ELF-1 (cell line): ENCODE measurements at places on chromosomes 5 and 9.
A peak's percentile ranks its signal among the peaks of the same experiment; 100 is the strongest.

- no peak for DNase-seq
Observed at GRCh38 chr5:116992681-116993080, 418.1 kb upstream of the SEMA6A start.

DNA sequence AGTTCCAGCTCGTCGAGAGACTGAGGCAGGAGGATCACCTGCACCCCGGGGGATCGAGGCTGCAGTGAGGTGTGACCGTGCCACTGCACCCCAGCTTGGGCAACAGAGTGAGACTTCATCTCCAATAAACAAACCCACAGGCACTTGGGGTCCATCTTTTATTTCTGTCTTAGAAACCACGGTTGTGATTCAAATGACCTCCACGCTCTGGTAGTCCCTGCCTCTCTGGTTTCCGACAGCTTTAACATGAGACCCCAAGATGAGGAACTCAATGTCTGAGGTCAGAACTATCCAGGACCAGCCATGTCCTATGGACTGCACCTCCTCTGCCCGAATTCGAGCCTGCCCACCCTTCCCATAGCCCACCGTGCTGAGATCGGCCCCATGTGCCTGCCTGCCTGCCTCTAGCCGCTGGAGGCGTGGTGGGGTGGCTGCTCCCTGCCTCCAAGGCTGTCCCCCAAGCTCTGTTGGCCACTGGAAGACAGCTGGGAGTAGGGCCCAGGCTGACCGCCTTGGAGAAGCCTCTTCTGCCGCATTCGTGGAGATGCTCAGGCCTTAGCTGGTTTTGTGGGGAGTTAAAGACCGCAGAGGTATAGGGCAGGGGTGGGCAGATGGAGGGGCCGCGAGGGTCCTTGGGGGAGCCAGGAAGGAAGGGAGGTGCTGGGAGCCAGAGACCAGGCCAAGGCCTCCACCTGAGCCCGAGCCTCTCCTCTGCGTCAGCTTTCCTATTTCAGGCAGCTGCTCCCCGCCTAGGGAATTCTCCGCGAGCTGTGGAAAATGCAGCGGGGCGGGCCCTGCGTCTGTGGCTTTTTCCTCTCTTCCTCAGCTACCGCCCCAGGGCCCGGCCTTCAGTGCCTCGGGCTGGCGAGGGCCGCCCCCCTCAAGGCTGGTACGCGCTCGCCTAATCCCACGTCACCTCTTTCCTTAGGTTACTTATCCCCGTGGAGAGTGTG lies 6.9 kb upstream of the WDR5 start:
- peak; percentile 40 for DNase-seq

DNA sequence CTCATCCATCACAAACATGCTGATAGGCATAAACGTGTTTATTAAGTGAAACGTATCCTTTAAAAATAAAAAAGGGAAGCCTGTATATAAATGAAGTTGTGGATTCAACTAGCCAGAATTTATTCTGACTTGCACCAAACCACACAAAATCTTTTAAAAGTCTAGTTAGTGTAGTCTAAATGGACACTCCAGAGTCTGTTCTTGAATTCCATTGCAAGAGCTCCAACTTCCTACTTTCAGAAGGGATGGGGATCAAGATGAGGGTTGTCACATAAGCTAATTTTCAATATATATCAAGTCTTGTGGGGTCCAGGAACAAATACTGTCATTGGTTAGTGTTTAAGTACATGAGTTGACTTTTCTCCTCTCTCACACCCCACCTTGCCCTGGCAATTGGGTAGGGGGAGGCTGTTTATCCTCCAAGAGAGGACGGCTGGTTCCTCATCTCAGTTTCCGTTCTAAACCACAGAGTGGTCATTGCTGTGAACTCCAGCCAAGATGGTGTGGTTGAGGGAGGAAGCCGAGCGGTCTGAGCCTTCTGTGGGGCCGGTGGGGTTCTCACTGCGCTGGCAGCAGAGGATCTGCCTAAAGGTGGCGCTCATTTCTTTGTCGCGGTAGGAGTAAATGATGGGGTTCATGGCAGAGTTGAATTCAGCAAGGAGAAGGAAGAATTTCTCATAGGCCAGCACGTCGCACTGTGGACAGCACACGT lies 163.2 kb downstream of the LPAR1 start:
- DNase-seq: peak; percentile 27

GRCh38 chr5:100444961-100445360 lies 90.2 kb upstream of the FAM174A start:
- DNase-seq: no peak

DNA sequence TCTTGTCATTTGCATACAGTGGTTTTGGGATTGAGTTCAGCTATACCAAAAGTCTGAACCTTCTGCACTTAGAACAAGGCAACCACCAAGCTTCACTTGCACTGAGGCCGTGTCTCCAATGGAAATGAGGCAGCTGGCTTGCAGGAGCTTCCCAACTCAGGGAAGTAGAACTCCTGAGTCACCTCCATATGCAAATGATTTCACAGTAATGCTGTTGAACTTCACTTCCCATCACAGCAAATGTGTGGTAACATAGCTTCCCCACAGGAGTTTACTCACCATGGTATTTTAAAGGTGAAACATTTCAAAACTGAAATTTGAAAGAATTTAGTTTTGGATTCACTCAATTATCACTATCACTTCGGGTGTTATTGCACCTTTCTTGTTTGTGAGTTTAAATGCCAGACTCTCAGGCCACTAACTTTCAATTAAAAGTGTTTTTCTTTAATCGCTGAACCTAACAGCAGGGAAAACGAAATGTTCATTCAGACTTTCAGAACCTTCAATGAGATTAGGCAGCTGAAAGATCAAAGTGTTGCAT lies 9.0 kb downstream of the CD274 start:
- no peak for DNase-seq

DNA sequence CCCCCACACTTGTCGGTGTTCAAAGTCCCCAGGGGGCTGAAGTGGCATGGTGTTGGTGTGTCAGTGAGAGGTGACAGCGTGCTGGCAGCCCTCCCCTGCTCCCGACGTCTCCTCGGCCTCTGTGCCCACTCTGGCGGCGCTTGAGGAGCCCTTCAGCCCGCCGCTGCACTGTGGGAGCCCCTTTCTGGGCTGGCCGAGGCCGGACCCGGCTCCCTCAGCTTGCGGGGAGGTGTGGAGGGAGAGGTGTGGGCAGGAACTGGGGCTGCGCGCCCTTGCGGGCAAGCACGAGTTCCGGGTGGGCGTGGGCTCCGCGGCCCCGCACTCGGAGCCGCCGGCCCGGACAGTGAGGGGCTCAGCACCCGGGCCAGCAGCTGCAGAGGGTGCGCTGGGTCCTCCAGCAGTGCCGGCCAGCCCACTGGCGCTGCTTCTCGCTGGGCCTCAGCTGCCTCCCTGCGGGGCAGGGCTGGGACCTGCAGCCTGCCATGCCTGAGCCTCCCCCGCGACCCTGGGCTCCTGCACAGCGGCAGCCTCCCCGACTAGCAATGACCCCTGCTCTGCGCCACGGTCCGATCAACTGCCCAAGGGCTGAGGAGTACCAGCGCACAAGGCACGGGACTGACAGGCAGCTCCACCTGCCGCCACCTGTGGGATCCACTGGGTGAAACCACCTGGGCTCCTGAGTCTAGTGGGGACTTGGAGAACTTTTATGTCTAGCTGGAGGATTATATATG lies 224.1 kb upstream of the RIOK2 start:
- DNase-seq: no peak

DNA sequence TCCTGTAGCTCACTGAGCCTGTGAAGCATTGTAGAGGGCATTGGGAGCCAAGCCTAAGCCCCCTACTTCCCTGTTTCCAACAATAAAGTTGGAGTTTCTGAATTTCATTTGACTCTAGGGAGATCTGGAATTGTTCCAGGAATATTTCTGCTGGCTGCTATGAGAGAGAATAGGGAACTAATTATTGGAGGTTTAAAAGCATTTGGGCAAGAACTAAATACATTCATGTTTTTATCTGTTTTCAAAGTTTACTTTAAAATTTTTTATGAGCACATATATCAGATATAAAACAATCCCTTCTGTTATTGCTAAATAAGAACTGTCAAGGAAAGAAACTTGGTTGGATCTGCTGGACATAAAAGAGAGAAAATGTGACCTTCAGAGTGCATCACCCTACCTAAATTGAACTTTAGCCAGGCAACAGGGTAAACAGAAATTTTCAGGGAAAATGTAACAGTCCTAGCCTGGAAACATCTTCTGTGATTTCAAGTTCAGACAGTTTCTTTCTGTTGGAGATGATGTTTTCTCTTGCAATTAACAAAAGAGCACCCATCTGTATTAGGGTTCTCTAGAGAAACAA lies 19.3 kb upstream of the LECT2 start:
- DNase-seq: no peak

DNA sequence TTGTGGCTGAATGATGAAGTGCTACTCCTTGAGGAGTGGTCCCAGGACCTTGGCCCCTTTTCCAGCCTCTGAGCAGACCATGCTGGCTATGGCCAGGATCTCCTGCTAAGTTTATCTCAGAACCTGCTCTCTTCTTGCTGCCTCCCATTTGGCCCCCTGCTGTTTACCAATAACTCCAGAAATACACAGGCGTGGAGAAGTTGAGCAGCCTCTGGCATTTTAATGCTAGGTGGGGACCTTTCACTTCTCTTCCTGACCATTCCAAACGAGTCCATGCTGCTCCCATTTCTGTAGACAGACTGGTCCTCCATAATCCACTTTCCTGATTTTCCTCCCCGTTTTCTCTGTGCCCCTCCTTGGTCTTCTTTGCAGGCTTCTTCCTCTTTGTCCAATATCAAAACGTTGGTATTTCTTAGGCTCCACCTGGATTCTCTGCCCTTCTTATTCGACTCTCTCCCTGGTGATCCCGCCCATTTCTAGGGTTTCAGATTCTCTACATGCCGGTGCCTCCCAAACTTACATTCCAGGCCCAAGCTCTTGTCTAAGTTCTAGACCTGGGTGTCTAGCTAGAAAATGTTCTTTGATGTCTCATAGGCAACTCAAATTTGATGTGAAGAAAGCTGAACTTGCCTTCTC lies 33.4 kb upstream of the TNFAIP8 start:
- no peak for DNase-seq

DNA sequence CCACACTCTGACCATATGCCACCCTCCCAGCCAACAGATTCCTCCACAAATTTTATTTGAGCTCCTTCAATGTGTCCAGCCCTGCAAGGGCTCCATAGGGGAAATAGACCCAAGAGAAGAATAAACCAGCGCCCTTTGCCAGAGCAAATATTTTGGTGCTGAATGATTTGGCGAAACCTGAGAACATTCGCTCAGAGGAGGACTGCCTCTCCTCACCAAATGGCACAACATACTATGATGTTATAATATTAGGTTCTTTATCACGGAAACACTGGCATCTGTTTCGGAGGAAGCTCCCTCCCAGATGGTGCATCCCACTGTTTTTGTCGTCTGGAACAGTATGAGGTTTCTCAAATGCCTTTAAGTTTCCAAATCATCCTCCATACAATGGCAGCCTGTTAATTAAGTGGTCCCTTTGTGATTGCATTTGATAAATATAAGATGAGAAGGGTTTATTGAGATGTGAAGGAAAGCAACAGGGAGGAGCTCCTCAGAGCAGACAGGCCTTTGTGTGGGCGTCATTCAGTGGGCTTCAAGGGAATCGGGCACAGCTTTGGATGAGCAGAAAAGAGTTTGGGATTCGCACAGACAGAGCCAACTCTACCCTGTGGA lies 139.1 kb upstream of the ADRA1B start:
- DNase-seq: no peak

- DNase-seq: no peak
Observed at GRCh38 chr9:121604654-121605053, 46.8 kb upstream of the DAB2IP start.

DNA sequence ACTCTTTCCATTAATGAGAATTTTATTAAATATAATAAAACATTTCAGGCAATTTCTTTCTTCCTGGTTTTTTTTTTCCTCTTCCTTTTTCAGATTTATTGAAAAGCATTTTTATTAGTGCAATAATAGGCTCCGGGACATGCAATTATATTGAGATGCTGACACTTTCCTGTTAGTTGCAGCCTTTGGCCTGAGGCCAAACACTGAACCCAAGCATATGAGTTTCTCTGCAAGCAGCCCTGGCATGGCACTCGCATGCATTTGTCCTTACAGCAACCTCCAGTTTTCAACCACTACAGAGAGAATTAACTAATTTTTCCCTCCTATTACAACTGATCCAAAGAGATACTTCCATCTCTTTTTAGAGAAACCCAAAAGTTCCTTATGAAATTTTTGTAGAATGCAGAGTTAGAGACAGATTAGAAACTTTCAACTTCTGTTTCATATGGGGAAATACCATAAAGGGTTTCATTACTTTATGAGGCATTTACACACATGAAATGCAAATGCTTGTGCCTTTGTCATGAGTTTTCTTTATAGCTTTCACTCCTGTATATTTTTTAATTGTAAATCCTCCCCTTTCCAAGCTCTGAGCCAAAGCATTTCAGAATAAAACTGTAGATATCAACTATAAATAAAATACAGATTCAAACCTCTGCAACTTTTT lies 183.0 kb downstream of the CETN3 start:
- DNase-seq: no peak

DNA sequence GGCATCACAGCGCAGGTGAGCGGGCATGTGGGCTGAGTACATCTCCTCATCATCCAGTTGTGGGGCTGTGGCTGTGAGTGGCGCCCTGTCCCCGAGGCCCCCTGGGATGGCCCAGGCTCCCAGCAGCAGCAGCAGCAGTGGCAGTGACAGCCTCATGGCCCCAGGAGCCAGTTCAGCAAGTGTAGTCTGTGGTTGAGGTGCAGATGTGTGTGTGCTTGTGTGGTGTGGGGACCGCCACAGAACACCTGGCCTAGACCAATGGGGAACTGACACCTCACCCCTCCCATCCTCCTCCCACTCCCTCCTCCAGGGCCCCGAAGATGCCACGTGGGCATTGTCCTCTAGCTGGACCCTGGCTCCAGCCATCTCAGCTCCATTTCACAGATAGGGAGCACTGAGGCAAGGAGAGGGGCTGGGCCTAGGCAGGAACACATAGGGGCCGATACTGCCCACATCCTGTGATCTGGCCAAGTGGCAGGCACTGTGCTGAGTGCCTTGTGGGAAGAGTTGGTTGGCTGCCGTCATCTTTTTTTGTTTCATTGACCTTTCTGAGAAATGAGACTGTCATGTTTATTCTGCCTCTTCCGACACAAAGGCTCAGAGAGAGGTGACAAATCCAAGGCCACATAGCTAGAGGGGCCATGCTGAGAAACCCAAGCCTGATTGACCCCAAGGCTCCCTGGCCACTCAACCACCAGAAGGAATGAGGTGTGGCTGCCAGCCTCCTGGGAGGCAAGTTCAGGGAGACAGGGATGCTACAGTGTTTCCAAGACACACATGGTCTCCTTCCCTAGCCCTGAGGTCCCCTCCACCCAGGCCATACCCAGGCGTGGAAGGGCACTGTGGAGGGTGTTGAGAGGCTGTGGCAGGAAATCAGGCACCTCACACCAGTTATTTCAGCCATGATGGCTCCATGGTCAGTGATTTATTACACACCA lies at the start of gene MZB1:
TSS of gene MZB1 (minus strand) at position 213 of the 938 bp plus-strand sequence. CDS start at position 156, 57 bp downstream.
- no peak for DNase-seq

GRCh38 chr9:87766697-87767096 lies 40.8 kb downstream of the CTSL start:
- DNase-seq: peak; percentile 81

DNA sequence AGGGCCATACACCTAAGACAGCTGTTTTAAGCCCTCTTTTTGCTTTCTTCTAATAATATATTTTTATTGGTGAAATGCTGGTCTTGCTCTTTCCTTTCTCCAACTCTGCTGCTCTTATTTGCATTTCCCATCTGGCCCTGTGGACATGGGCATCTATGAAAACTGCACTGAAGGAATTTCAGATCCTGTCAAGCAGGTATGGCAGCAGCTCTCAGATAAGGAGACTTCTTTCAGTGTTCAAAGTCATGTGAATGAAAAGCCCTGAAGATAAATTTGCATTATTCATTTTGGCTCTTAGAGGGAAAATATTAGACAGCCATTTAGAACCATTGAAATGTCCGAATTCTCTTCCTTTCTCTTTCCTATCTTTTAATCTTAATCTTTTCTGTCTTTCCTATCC lies 668.0 kb upstream of the RIOK2 start:
- DNase-seq: no peak

GRCh38 chr5:126263591-126264184 lies 159.5 kb upstream of the GRAMD2B start:
- no peak for DNase-seq
